ENCODE measurements at places on chromosomes 12 and 14.

GRCh38 chr12:106964526-106964925 lies 8.8 kb downstream of the TMEM263 start:
- DNase-seq, result no peak

DNA sequence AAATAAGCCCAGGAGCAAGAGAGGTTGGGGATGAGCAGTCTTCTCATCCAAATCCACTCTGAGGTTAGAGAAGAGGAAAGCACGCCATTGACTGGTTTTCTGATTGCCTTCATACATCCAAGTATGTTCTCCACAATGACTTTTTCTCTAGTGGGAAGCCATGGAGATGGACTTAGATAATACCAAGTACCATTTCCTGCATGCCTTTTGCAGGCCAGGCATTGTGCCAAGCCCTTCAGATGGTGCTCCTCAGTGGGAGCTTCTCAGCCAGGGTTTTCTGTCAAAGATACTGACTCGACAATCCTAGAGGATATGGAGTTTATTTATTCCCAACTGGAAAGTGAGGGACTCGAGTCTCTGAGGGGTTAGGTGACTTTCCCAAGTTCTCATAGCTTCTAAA lies 218.0 kb downstream of the ZFP36L1 start:
- DNase-seq, result no peak

- DNase-seq, result no peak
Measured at GRCh38 chr12:94289461-94290312, 141.3 kb downstream of the PLXNC1 start.

DNA sequence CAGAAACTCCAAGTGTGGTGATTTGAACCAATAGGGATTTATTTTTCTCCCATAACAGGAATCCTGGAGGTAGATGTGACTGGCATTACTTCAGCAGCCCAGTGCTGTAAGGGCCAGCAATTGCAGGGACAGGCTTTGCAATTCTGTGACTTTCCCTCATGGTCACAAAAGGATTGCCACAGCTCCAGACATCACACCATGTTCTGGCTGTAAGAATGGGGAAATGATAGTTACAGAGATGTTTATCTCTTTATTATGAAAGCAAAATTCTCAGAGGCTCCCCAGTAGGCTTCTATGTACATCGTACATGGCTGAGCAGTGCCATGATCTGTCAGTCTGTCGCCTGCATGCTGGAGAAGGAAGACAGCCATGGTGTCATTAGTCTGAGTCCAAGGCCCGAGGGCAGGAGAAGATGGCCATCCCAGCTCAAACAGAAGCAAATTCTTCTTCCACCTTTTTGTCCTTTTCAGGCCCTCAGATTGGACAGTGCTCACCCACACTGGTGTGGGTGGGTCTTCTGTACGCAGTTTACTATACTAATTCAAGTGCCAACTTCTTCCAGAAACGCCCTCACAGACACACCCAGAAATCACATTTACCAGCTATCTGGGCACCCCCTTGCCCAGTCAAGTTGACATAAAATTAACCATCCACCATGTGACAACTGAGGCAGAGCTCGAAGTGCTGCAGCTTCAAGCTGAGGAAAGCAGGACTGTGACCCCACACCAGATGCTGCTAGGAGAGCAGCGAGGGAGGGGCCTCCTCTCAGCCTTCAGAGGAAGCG lies 17.2 kb downstream of the ZBTB42 start:
- DNase-seq, result no peak

GRCh38 chr14:101005447-101005846 lies 101.9 kb upstream of the RTL1 start:
- DNase-seq, result no peak

- peak; percentile 13 for DNase-seq
Measured at GRCh38 chr12:76030341-76031080, 1.1 kb downstream of the PHLDA1 start.

GRCh38 chr14:72847721-72848120 lies 46.2 kb downstream of the DPF3 start:
- no peak for DNase-seq

DNA sequence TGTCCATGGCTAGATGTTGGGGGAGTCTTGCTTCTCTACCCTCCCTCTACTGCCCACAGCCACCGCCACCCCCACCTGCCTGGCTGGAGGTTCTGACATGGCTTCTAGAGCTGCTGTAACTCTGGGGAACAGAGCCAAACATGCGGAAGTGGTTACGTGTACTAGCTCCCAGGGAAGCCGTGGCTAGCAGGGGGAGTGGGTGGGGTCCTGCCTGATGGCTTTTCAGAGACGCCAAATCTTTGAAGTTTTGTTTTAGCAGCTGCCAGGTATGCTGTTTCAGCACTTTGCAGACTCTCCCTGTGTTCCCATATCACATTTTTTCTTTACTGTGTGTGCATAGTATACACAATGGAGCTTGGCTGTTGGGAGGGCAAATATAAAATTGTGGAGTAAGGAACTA lies 150.3 kb downstream of the TGFB3 start:
- DNase-seq, result no peak

DNA sequence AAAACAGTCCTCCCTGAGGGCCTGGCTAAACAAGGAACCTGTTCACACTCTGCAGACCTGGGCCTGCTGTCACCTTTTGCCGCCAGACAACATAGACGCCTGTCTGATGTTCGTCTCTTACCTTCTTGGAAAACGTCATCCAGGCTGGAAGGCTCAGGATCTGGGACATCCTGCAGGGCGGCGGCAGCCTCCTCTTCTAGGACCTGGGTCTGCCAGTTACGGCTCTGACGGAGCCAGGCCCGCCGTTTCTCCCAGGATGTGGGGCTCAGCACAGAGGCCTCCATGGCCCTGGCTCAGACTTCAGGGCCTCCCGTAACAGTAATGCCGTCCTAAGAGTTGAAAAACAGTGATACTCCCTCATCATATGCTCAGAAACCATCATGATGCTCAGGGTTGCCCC lies 10.3 kb downstream of the TESPA1 start:
- DNase-seq, result no peak

DNA sequence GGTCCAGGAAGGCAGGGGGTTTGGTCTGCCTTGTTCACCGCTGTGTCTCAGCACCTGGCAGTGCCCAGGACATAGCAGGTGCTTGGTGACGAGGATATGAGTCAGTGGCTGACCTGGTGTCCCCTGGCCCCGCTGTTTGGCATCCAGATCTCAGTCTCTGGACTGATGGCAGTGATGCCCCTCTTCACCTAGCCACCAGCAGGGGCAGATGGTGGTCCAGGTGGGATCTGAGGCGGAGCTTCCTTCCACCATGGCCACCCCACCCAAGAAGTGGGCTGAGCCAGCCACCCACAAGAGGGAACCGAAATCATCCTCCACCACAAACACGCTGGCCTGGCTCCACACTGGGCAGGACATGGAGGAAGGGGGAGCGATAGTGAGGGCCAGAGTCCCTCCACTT lies 16.1 kb upstream of the SH2B3 start:
- DNase-seq, result no peak

- no peak for DNase-seq
Measured at GRCh38 chr14:90454041-90455000, 57.5 kb downstream of the CALM1 start.

GRCh38 chr12:20370014-20370386 lies 1.7 kb downstream of the PDE3A start:
- DNase-seq, result no peak

- DNase-seq, result no peak
Measured at GRCh38 chr12:61870658-61871484, 389.3 kb upstream of the USP15 start.

- no peak for DNase-seq
Measured at GRCh38 chr14:92314182-92314581, 8.8 kb upstream of the SLC24A4 start.

DNA sequence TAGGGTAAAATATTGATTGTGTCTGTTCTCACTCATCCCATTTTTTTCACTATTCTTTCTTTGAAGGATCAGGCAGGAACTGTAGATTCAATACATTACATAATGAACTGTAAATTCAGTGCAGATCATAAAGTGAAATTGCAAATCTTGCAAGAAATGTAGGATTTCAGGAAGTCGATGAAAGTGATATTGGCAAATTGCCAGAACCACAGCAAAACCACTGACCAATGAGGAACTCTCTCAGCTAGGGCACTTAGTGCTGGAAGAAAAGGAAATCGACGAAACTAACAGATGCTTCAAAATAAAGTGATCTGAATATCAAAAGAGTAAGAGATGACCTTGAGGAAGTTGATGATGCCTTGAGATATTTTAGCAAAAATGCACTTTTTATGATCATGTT lies 157.6 kb downstream of the AACS start:
- no peak for DNase-seq

DNA sequence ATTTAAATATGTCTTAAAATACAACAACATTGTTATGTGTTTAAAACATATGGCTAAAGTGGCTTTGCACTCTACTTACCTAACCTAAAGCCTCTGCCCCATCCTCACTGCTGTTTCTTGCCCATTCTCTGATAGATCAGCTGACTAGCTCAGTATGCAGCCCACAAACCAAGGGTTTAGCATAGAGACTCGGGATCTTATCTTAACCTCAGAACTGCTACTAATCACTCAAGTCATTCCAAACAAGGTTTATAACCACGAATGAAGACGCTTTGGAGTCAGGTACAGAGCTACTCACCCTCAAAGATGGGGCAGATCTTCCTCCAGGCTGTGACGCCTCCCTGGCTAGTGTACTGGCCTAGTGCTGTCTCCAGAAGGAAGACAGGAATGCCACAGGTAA lies 19.3 kb downstream of the SLC6A13 start:
- no peak for DNase-seq

GRCh38 chr12:108666401-108666881 lies 32.7 kb upstream of the SELPLG start:
- no peak for DNase-seq

- DNase-seq, result no peak
Measured at GRCh38 chr14:64927031-64927430, 12.8 kb downstream of the CHURC1 start.

GRCh38 chr12:40439771-40440492 lies 215.1 kb downstream of the LRRK2 start:
- DNase-seq, result no peak

All from stimulated activated naive B cell treated with anti-CD40 and anti-IgM and Interleukin-4, amounts not matched to agents 10 μg/mL and 1 μg/mL and 100 μg/mL, for 72 hours (primary cell).